ENCODE measurements at places on chromosomes 2 and 18. TPM values are rescaled to one million over a fixed set of nuclear protein-coding genes. Genes with fewer than 3 reads are reported as not detected.

GRCh38 chr2:48218169-48218568, 311.8 kb upstream of the STON1 start:
- H3K4me1 ChIP-seq: no peaks in the 10 kb centered on the region
- H3K27ac ChIP-seq: no peak overlapping the region
- no peak overlapping the region for H3K4me3 ChIP-seq
- H3K36me3 ChIP-seq: no peaks in the 10 kb centered on the region
- H3K27me3 ChIP-seq: no peaks in the 10 kb centered on the region
- no peak for DNase-seq

- no peak overlapping the region for H3K27ac ChIP-seq
- no peak overlapping the region for H3K4me3 ChIP-seq
- H3K36me3 ChIP-seq: no peaks in the 10 kb centered on the region
- no peak for DNase-seq
- peaks cover 4% of the 10 kb centered on the region for H3K27me3 ChIP-seq
- H3K4me1 ChIP-seq: no peaks in the 10 kb centered on the region
Observed at GRCh38 chr2:120662746-120663145, 72.9 kb upstream of the GLI2 start.

- no peak overlapping the region for H3K27ac ChIP-seq
- no peak overlapping the region for H3K4me3 ChIP-seq
- DNase-seq: no peak
- H3K36me3 ChIP-seq: no peaks in the 10 kb centered on the region
- H3K27me3 ChIP-seq: no peaks in the 10 kb centered on the region
Observed at GRCh38 chr2:102886216-102886893, 124.5 kb downstream of the TMEM182 start.

GRCh38 chr2:173607606-173608311, 253.1 kb downstream of the CDCA7 start:
- no peak for DNase-seq
- H3K27me3 ChIP-seq: peaks cover 8% of the 10 kb centered on the region
- no peaks in the 10 kb centered on the region for H3K36me3 ChIP-seq
- no peak overlapping the region for H3K4me3 ChIP-seq
- no peak overlapping the region for H3K27ac ChIP-seq

The FN1 gene
- polyA plus RNA-seq: 0.69 TPM

The ZBTB7C gene
- polyA plus RNA-seq: not detected

The HTR2B gene
- not detected for polyA plus RNA-seq

The SKOR2 gene
- not detected for polyA plus RNA-seq
